Stimulated activated CD4-positive, alpha-beta T cell treated with anti-CD3 and anti-CD28 coated beads, Interleukin-15, amount 100 ng/mL, for 1 hour (primary cell): ENCODE measurements at places on chromosomes 11 and 22.

- no peak for DNase-seq
Observed at GRCh38 chr11:70871881-70872280, 380.5 kb downstream of the SHANK2 start.

DNA sequence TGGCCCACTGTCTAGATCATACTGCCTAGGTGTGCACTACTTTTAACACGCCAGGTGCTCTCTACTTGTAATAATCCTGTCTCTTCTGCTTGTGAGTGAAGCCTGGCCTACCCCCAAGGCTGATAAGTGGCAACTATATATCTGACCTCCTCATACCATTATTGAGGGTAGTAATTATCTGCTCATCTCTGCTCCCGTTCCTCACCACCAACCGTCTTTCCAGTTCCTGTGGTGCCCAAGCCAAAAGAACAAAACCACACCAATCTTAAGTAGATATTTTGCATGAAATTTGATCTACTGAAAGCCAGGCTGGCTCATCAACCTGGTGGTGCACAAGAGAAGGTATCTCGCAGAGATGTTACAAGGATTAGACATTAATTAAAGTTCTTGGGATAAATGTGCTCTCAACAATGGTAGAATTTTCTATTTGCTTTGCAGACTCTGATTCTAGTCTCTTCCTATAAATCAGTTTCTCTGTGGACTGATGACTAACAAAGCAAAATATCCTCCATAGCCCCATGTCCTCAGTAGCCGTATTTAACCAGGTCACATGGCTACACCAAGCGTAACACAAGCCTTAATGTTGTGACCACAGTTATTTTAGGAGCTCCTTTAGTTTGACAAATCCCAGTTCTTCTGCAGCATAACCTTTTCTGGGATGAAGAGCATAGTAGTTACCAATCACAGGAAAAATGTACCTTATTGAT lies 267.2 kb downstream of the NTM start:
- no peak for DNase-seq

GRCh38 chr11:78259777-78260487 lies 71.2 kb downstream of the USP35 start:
- no peak for DNase-seq

DNA sequence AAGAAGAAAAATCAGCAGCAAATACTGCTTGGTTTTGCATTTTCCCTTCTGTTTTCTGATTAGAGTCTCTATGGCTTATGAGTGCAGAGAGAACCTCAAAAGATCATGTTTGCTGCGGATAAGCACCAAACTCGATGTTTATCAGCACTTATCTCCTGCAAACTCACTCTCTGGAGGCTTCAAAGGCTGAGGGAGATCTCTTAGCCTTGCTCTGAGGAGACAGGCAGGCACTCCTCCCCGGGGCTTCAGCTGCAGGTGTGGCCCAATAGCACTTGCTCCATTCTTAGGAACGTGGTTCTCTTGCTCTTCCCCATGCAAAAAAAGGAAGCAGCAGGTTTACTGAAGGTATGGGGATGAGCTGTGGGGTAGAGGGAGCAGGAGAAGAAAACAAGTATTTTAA lies 45.1 kb downstream of the FLI1 start:
- DNase-seq: no peak

- DNase-seq: no peak
Observed at GRCh38 chr11:34631737-34632104, 10.8 kb downstream of the EHF start.

GRCh38 chr22:42366806-42367581 lies 65.2 kb downstream of the NFAM1 start:
- no peak for DNase-seq

- DNase-seq: no peak
Observed at GRCh38 chr11:61902313-61902712, 11.0 kb upstream of the FADS3 start.

DNA sequence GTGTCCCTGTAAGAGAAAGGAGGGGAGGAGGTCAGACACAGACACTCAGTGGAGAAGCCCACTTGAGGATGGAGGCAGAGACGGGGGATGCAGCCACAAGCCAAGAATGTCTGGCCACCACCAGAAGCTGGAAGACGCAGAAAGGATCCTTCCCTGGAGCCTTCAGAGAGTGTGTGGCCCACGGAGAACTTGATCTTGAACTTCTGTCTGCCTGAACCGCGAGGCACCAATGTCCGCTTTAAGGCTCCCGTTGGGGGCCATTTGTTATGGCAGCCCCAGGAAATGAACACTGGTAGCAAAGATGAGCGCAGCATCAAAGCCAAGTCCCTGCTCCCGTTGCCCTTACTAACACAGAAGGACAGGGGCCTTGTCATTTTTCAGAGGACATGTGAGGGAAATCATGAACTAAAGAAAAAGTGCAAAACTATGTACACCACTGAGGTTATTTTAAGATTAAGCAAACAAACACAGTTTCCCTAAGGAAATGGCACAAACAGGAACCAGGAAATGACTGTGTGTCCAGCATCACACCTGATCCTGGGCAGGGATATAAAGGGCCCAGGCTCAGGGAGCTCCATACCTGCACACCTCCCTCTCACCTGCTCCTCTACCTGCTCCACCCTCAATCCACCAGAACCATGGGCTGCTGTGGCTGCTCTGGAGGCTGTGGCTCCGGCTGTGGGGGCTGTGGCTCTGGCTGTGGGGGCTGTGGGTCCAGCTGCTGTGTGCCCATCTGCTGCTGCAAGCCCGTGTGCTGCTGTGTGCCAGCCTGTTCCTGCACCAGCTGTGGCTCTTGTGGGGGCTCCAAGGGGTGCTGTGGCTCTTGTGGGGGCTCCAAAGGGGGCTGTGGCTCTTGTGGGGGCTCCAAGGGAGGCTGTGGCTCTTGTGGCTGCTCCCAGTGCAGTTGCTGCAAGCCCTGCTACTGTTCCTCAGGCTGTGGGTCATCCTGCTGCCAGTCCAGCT lies at the start of gene KRTAP5-6:
Gene KRTAP5-6 (plus strand): TSS at position 588 of the 963 bp plus-strand sequence. CDS start 51 bp downstream, at position 639.
- no peak for DNase-seq

DNA sequence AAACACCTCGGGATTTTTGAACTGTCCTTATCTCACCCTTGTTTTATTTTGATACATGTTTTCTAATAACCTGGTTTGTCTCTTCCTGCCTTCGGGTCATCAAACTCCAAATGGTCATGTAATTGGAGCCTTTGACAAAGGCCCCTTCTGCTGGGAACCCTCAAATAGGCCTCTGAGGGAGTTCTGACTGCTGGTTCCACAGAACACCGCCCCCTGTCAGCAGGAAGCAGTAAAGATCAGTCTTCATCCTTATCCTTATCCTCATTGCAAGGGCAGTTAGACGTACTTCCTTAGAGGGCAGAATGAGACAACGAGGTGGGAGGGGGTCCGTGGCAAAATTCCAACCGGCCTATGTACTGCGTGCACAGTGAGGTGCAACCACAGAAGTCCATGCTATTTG lies 12.1 kb downstream of the TRIM51 start:
- DNase-seq: no peak

DNA sequence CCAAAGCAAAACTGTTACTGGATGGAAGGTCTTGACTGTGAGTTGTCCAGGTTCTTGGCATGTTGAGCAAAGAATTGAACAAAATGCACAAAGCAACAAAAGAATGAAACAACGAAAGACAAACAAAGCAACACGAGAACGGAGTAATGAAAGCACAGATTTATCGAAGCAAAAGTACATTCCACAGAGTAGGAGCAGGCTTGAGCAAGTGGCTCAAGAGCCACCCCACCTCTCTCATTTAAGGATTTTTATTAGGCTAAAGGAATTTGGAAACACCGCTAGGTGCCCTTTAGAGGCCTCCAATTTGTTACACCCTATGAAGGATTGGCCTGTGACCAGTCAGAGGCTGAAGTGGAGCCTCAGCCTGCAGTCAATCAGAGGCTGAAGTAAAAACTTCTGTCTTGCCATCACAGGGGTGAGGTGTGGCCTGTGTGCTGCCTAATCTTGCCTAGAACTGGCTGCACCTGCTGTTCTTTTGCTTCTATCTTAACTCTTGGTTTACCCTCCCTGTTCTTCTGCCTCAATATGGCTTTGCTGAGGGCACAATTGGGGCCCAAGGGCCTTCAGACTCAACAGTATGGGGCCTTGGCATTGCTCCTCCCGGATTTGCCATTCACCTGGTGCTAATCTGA lies 59.4 kb upstream of the FTH1 start:
- no peak for DNase-seq

GRCh38 chr11:70595452-70595851 lies 197.1 kb downstream of the CTTN start:
- DNase-seq: no peak

DNA sequence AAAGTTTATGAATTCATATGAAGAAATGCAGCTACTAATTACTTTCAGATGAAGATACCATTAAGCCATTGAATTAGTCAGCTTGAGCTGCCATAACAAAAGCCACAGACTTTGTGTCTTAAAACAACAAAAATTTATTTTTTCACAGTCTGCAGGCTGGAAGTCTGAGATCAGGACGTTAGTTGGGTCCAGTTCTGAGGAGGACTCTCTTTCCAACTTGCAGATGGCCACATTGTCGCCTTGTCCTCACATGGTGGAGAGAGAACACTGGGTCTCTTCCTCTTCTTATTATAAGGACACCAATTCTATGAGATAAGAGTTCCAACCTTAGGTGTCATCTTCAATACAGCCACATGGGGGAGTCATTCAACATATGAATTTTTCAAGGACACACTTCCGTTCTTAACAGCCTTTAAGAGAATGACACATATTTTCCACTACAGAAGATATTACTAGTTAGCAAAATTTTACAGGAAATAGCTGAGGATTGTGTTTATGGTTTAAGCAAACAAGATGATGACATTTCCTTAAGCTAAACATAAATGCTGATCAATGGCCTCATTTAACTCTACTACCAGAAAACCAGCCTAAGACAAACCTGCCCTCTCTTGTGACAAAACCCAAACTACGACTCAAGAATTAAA lies 56.0 kb downstream of the DCUN1D5 start:
- DNase-seq: peak; percentile 7

DNA sequence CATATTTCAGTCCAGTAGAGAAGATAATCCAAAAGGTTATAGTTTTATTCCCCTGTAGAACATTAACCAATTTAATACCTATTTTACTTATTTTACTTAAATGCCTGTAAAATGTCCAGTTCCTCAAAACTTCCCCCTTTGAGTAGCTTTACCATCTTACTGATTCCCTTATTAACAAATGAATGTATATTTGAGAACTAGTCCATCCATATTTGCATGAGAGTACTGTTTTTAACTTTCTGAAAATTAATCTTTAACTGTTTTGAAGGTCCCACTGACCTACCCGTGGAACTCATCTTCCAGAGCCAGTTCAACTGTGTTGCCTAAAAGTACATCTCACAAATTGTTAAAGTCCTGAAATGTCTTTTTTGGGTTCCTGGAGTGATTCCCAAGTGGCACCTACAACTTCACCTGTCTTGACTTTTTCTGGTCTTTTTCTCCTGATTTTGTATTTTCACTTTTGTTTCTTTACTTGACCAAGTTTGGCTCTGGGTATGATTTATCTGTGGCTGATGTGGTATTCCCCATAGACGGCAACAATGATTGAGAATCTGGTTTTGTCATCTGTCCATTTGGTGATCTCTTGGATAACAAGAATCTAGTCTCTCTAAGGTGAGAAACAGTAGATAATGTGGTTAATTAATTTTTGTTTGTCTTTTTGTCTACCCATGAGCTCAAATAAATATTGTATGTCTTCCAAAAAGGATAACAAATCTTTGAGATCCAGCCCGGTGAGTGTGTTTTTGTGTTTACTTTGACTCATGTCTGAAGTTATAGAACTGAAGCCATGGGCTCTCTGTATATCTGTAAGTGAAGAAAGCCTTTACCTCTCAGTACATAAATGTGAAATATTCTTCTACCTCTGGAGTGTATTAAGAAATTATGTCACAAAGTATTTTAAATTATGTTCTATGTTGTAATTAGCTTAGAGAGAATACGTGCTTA lies 174.2 kb downstream of the ETS1 start:
- DNase-seq: no peak
